ENCODE measurements at places on chromosomes 2 and 18. TPM values are rescaled to one million over a fixed set of nuclear protein-coding genes. Genes with fewer than 3 reads are reported as not detected.

DNA sequence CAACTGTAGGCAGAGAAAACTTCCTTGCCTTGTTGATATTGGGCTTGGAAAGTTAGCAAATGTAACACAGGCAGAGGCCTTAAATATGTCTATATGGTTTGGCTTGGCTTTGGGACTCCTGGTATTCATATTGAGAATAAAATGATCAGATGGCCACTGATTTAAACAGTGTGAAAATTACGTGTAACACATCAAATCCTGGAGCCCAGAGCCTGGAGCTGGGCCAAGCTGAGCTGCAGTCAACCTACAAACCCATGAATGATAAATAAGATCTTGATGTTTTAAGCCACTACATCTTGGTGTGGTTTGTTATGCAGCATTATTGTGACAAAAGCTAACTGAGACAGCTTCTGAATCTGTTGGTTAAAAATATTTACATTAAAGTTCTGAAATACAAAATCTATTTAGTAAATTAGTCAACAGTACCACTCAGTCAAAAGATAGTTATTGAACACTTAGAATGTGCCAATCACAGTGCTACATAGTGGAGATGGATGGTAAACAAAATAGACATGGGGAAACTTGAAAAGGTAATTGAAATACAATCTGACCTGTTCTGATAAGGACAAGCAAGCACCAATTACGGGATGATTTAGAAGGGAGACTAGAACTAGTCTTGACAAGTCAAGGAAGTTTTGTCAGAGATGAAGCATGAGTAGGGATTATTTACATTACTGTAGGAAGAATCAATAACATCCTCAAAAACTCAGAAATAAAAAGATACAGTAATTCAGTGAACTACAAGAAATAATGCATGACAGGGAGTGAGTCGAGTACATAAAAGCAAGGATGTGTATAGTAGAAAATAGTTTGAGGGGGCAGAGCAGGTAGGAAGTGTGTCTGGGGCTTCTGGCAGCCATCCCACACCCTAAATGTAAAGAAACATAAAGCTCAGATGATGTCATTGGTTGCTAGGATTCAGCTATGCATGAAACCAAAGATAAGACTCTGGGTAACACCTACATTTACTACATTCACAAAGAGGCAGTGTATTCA lies 157.7 kb downstream of the HNMT start:
- no peak for DNase-seq

DNA sequence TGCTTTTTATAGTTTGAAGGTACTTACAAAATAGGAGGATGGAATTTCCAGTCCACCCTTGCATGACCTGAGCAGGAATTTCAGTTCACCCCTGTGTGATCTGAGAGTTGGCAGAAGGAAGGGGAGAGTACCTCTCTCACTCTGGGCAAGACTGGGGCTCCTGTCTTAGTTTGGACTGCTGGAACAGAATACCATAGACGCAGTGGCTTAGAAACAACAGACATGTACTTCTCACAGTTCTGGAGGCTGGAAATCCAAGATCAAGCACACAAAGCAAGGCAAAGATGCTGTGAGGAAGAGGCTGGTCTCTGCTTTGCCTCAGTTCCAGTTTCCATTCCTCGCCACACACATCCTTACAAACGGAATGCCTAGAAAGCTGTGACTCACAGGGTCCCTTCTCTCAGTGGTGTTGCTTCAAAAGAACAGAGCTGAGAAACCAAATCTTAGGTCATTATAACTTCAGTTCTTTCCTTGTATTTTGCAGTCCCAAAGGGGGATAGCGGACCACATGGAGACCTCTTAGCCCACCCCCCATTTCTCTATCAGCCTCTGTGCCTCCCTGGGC lies 108.8 kb upstream of the HAAO start:
- DNase-seq: no peak

DNA sequence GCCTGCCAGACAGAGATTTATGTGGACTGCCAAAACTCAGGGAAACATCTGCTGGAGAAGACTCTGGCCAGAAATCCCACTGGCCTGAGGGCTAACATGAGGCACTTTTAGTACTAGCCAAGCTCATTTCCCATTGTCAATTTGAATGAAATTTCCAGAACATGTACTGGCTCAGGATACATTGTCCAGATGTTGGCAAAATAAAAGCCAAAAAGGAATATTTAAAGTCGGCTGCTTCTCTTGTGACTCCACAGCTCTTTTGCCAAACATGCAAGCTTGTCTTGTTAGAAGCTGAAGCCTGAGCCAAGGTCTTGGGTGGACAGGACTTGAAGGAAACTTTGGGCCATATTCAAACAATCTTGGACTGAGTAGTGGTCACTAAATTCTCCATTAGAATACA lies 215.5 kb downstream of the NCKAP5 start:
- no peak for DNase-seq

Gene IL36A
- not detected for total RNA-seq

GRCh38 chr2:148569221-148569620 lies 75.3 kb upstream of the EPC2 start:
- DNase-seq: no peak

DNA sequence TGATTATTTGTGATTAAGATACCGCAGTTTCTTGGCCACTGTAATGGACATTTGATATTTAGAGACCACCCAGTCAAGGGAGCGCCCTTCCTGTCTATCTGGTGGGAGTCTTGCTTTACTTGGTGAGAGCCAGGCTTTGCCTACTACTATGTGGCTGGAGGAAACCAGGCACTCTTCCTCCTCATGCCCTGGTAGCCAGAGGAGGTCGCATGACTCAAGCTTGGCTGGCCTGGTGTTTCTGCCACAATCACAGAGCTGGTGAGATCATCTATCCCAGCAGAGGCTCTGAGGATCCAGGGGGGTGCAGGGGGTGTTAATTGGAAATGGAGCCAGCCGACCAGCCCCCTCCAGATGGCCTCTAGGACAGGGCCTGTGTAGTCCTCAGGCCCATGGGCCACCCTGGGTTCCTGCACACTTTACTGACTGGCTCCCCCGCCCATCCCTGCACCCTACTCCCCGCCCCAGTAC lies 46.8 kb upstream of the BIN1 start:
- DNase-seq: peak; percentile 27

GRCh38 chr2:233251306-233252116 lies at the start of gene ATG16L1:
Gene ATG16L1, plus strand, starts transcription at chr2:233251673. Its CDS starts 155 bp downstream, at chr2:233251828.
- peak; percentile 95 for DNase-seq

DNA sequence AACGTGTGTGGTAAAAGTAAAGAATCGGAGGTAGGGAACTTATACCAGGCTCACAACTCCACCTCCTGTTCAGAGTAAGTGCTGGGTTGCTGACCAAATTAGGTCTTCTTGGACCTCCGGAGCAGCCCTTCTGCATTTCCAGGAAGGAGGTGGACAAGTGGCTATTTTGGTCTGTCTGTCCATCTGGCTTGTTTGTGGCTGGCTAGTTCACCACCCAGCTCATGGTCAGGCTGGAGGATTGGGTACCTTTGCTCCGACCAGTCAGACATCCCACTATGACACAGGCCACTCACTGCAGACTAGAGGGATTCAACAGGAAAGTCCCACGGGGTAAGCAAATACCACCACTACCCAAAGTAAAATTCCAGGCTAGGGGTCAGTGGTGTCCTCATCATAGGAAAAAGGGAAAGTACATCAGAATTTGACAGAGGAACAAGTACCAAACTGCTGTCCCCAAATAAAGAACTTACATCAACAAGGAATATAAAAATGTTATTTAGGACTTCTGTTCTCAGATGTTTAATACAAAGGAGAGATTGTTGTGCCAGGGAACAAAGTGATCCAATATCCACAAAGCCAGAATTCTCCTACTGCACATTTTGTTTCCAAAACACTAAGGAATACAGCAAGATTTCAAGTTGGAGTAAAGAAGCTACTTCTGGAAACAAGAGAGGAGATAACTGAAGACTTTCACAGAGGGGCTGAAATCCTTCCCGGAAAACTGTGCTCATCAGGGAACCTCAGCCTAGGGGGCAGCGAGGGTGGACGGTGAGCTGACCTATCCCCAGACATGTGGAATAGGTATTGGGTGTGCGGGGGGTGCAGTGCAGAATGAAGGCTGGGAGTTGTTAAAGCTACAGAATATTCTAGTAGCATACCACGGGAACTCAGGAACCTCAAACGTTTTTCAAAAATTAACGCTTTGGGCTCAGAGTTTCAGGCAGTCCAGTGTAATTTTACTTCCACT lies 56.9 kb downstream of the BCL2 start:
- peak; percentile 46 for DNase-seq

DNA sequence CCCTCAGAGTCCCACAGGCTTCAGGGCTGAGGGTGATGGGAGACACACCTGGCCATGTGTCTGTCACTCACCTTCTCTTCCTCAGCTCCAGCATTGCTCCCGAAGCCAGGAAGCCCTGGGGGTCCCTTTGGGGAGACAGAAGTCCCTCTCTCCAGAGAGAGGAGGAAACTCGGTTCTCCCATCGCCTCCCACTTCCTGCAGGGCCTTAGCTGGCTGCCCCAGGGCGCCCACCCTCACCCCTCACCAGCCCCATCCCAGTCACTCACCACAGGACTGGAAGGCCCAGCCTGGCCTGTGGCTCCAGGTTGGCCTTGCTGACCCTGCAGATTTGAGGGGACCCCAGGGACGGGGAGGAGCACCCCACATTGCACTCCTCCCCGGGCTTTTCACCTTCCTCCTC lies 2.7 kb upstream of the RAB6D start:
- DNase-seq: no peak

DNA sequence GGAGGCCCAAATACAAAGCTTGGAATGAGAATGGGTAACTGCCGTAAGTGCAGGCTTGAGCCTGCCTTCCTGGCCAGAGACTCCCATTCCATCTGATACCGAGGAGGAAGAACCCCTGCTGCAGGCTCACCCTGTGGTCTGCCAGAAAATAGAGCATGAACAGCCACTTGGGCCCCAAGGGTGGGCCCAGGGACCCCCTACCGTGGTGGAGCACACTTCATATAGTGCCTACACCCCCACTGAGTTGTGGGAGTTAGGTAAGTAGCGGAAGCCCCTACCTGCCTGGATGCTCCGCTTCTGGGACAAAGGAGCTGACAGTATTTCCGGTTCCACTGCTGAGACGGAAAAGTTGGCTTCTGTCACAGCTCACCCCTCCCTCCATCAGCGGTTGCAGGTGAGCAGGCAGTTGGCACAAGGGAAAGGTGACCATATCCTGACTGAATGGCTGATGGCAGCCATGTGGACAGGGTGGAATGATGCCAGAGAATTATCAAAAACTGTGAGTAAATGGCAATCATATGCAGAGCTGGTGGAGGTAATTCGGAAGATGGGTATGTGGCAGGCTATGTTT lies 11.5 kb upstream of the C2orf42 start:
- DNase-seq: no peak

- no peak for DNase-seq
These were observed 154.8 kb upstream of the ID2 start for GRCh38 chr2:8527031-8527430.

Gene LOXHD1
- 0.30 TPM for total RNA-seq

DNA sequence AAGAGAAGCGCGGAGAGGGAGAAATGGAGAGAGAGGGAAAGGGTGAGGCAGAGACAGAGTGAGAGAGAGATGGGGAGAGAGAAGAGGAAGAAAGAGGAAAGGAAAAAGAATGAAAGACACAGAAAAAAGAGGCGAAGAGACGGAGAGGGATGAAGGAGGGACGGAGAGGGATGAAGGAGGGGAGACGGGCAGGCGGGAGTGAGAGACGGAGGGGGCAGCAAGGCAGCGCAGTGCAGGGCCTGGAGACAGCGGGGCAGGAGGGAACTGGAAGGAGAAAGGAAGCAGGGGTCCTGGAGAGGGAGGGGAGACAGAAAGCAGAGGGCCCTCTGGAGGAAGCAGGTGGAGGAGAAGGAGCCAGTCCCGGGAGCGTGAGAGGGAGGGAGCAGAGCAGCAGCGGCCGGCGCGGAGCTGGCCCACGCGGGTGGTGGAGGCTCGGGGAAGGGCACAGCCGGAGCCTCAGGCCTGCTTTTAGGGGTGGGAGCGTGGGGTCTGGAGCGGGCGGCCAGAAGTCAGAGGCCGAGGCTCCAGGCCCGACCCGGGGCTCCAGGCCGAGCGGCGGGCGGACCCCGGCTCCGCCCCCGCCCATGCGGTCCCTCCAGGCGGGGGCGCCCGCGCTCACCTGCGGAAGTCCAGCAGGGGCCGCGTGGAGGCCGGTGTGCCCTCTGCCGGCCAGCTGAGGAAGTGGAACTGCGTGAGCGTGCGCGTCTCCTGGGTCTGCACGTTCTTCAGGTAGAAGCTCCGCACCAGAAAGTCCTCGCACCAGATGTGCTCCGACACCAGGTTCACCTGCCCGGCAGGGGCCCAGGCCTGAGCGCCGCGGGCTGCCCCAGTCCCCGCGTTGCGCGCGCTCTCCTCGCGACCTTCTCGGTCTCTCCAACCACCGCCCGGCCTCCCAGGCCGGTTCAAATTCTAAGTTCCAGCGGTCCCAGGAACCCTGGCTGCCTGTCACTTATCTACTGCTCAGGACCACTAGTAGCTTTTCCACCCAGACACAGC lies 14.5 kb downstream of the PTPRN start:
- peak; percentile 92 for DNase-seq

All from ovary (tissue), 10 donors.